ENCODE measurements at places on chromosomes 16 and 17.
A peak's percentile ranks its signal among the peaks of the same experiment; 100 is the strongest.

DNA sequence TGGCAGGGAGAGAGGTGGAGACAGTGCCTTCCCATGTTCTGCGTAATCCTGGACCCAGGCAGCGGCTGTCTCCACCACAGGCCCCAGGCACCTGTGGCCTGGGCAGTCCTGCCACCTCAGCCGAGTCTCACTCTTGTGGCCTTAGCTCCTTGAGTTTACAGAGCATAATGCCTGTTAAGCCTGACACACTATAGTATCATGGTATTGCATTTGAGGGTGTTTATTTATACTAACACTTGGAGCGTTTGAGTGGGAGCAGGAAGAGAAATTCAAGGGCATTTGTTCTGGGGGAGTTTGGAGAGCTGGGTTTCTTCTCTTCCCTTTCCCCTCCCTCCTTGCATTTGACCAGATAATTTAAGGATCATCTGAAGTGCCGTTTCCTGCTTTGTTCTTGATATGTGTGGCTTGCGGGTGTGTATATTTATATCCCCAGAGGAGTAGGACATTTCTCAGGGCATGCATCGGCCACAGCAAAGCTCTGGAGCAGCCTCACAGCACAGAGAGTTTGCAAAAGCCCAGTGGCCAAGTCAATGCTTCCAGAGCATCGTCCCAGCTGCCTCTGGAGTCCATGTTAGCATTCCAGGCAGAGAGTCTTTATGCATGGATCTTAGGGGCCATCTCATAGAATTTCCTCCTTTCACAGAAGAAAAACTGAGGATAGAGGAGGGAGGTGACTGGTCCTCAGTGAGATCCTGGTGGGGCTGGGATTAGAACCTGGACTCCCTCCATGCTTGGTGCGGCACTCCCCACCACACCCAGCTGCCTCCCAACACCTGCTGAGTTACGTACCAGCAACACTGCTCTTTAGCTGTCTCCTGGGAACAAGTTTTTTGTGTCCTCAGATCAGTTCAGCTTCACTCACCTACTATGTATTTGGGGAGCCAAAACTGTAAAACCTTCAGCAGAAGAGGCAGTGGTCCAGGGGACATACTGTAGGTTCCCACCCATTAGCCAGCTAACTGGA lies 222.8 kb downstream of the CCDC182 start:
- DNase-seq: no peak

GRCh38 chr16:1535391-1536291 lies 2.2 kb downstream of the TMEM204 start:
- peak; percentile 13 for DNase-seq

DNA sequence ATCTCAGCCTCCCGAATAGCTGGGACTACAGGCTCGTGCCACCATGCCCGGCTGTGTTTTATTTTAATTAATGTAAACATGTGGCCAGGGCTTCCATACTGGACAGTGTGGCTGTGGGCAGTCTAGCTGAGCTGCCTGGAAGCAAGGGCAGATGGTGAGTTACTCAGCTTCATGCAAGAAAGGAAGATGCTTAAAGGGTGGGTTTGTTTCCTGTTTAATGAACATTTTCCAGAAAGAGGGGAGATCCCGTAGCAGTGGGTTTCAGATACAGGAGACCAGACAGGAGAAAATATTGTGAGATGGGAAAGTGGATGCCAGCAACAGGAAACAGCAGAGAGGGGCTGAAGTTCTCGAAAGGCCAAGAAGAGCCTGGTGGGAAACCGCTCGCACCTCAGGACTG lies 7.3 kb downstream of the MAPK8IP3 start:
- no peak for DNase-seq

DNA sequence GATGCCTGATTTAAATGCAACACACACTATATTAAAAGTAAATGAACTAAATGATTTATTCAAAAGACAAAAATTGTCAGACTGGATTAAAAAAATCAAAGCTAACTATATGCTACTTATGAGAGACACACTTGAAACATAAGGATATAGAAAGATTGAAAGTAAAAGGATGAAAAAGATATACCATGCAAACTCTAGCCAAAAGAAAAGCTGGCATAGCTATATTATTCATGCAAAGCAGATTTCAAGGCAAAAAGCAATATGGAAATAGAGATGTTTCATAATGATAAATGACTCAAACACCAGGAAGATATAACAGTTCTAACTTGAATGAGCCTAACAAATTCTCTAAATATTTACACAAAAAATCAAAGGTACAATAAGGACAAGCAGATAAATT lies 149.2 kb downstream of the MYO1D start:
- DNase-seq: no peak

DNA sequence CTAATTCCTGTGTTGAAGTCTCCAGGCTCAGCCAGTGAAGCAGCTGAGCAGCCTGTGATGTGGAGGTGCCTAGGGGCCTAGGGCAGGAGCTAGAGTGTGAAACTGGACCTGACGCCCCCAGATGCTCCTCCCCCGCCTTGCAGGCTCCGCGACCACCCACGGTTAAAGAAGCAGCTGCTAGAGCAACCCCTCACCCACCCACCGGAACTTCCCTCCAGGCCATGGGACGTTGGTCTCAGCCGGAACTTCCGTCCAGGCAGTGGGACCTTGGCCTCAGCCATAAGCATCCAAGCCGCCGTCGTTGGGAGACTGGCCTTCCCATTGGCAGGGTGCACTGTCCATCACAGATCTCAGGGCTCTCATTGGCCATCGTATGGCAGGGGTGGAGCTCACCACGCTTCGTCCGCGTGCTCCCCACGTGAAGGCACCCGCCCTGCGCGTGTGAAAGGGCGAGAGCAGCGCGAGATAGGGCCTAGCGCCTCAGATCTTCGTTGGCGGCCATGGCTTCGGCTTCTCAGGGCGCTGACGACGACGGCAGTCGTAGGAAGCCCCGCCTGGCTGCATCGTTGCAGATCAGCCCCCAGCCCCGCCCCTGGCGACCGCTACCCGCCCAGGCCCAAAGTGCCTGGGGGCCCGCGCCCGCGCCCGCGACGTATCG lies at the start of gene ADAD2:
Gene ADAD2 (plus strand): TSS at position 427 of the 658 bp plus-strand sequence. CDS start 74 bp downstream, at position 501.
- no peak for DNase-seq

GRCh38 chr17:53765609-53766008 lies 57.1 kb upstream of the KIF2B start:
- no peak for DNase-seq

- no peak for DNase-seq
Measured at GRCh38 chr17:77144227-77144626, 3.5 kb downstream of the SEC14L1 start.

DNA sequence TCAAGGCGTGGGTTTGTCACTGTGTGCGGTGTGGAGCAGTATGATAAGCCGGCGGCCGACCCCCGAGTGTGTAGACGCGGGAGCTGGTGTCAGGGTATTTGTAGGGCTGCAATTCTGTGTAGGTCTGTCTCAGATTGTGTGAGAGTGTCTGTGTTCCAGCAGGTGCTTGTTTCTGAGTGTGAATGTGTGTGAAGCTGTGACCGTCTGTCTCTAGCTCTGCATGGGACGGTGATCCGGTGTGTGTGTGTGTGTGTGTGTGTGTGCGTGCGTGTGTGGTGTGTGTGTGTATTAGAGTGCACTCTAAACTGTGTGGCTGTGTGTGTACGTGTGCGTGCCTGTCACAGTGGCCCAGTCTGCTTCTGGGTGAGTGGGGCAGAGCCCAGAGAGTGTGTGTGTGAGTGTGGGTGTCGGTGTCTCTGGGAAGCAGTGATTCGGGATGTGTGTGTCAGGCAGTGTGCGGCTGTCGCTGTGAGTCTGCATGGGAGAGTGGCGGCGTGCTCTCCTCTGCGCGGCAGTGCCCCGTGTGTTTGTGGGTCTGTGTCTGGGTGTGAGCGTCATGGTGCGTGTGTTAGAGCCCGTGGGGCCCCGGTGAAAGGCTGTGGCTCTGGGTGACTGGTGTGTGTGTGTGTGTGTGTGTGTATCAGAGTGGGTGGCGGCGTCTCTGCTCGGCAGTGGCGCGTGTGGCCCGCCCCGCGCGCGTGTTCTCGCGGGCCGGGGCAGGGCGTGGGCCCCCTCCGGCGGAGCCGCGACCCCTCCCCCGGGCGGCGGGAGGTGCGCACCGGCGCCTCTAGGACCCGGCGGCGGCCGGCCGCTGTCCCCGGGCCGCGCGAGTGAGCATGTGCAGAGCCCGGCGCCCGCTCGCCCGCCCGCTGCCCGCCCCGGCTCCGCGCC lies at the start of gene WSCD1:
Gene WSCD1 (plus strand): TSS at position 841 of the 891 bp plus-strand sequence. CDS start 10,280 bp downstream, outside the sequence.
- DNase-seq: no peak

DNA sequence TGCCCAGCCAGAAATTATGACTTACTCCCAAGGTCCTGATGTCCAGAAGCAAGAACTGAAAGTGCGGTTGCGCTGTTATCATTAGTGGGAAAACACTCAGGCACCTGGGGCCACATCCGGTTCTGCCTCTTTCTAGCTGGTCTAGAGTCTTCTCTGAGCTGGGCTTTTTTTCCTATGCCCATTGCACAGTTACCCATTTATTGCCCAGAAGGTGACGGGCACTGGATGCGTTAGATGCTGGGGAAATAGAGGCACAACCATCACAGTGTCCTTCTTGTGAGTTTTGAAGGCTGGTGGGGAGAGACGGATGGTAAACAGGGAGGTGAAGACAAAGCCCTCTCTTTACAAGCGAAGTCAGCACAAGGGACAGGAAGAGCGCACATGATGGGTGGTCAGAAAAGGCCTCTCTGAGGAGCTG lies 37.7 kb downstream of the PLCG2 start:
- no peak for DNase-seq

- DNase-seq: peak; percentile 77
Measured at GRCh38 chr16:30491744-30492308, 19.3 kb downstream of the ITGAL start.

GRCh38 chr16:79609861-79610260 lies 9.3 kb upstream of the MAF start:
- DNase-seq: no peak

GRCh38 chr16:6281994-6282393 lies 1050.7 kb upstream of the RBFOX1 start:
- DNase-seq: no peak

- DNase-seq: peak; percentile 45
Measured at GRCh38 chr16:57186872-57187854, 1.0 kb downstream of the RSPRY1 start.

- peak; percentile 93 for DNase-seq
Measured at GRCh38 chr16:51151961-51152663, 1.0 kb upstream of the SALL1 start.

- DNase-seq: no peak
Measured at GRCh38 chr16:22328081-22328725, 31.0 kb downstream of the POLR3E start.

GRCh38 chr16:51163894-51164566 lies 13.0 kb upstream of the SALL1 start:
- peak; percentile 62 for DNase-seq

- DNase-seq: no peak
Measured at GRCh38 chr16:5415123-5415522, 317.5 kb upstream of the EEF2KMT start.

DNA sequence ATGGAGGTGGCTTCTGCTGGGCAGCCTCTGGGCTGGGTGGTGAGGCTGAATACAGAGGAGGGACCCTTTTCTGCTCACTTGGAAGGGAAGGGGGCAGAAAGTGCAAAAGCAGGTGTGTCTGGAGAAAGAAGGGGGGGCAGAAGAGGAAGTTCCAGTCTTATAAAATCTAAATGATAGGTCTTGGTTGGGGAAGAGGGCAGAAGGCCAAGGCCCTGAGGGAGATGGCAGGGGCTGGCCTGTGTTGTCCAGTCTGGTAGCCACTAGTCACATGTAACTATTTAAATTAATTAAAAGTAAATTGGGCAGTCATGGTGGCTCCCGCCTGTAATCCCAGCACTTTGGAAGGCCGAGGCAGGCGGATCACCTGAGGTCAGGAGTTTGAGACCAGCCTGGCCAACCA lies 2.5 kb upstream of the CAMKK1 start:
- no peak for DNase-seq

DNA sequence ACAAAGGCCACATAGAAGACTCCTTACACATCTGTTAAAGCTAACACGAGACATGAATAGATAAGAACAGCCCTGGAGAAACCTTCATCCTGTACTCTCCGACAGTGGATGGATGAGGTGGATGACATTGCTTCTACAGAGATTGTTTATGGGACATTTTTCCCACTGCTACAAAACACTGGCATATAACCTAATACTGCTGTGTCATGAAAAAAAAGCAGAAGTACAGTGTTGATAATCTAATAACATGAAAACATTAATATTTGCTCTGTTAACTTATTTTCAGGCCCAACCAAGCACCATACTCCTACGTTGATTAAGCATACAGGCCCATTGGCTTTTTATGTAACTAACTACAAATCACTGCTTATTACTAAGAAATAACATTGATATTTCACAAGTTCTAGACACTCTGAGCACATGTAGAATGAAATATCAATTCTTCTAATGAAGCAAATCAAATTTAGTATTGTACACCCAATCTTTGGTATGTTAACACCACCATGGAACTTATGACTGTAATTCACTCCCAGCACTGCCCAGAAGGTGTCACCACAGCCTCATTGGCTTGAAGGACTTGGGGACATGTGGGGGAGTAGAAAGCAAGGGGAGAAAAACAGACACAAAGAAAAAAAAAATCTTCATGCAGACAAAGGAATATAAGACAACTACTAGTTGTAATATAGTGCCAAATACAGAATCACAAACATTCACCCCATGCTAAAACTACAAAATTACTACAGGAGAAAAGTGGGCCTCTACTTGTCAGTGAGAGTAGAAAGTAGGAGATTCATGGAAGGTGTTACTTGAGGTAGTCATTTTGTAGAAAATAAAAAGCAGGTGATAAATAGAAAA lies 330.0 kb upstream of the PMFBP1 start:
- DNase-seq: peak; percentile 78

- no peak for DNase-seq
Measured at GRCh38 chr17:72250206-72250605, 129.4 kb downstream of the SOX9 start.

- DNase-seq: no peak
Measured at GRCh38 chr16:72009779-72010178, 1.2 kb downstream of the DHODH start.

GRCh38 chr16:54546521-54546920 lies 259.9 kb upstream of the IRX3 start:
- DNase-seq: no peak

DNA sequence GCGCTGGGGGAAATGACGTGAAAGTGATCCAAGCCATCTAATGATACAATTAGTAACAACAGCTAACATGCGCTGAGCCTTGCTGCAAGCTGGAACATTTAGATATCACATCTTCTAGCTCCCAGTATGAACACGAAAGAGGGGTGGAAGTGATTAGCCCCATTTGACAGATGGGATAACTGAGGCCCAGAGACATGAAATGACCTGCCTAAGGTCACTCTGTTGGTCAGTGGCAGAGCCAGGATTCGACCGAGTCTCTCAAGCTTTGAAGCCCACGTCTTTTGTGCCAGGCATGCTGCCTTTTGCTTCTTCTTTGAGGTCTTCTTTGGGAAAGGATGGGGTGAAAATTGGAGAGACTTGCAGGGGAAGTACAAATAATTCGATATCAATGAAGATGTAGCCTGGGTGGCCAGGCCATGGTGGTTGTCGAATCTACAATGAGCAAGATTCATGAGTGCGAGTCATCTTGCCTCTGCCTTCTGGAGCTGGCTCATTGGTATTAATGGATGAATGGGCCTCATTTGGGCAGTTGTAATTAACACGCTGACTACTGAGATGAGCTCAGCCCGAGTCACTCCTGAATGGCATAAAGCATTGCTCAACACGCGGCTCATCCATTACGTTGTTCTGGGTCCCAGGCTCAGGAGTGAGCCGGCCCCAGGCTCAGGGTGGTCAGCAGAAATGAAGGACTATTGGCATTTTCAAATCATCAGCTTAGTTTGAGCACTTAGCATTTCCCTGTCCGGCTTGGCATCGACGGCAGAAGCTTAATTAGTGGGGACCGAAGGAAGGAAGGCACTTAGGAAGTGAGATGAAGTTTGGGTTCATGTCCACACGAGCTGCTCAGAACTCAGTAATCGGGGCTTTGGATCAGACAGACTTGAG lies 28.0 kb upstream of the GPRC5B start:
- DNase-seq: peak; percentile 24

Data from AG10803 (cell line).